ENCODE measurements at places on chromosomes 7 and 10. TPM values are rescaled to one million over a fixed set of nuclear protein-coding genes. Genes with fewer than 3 reads are reported as not detected.

SOSTDC1 gene
- total RNA-seq = under 0.01 TPM

PWWP2B gene
- 1.9 TPM for total RNA-seq

- peaks cover 55% of the 10 kb centered on the region for H3K27me3 ChIP-seq
- no peak overlapping the region for H3K27ac ChIP-seq
- DNase-seq = no peak
- H3K4me3 ChIP-seq = no peak overlapping the region
- H3K4me1 ChIP-seq = no peaks in the 10 kb centered on the region
- no peaks in the 10 kb centered on the region for H3K36me3 ChIP-seq
Measured at GRCh38 chr7:151387161-151388006, 22.5 kb downstream of the WDR86 start.

DNA sequence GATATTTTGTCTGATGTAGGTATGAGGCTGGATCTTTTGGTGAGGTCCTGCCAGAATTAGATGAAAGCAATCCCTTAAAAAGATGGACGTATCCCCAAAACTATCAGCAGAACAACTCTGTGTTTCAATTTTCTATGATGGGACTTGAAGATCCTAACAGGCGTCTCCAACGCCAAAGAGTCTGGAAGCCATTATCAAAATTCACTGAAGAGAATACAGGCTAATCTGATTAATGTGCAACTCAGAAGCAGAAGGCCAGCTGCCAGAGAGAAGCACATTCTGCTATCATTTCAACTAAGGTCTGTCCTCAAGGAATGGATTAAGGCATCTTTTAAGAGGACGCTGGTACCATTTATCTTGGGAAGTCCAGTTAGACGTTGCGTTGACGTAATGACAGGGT is 119.7 kb downstream of the FGFR2 start:
- H3K4me1 ChIP-seq = no peaks in the 10 kb centered on the region
- no peak overlapping the region for H3K4me3 ChIP-seq
- no peaks in the 10 kb centered on the region for H3K27me3 ChIP-seq
- no peak overlapping the region for H3K27ac ChIP-seq

DNA sequence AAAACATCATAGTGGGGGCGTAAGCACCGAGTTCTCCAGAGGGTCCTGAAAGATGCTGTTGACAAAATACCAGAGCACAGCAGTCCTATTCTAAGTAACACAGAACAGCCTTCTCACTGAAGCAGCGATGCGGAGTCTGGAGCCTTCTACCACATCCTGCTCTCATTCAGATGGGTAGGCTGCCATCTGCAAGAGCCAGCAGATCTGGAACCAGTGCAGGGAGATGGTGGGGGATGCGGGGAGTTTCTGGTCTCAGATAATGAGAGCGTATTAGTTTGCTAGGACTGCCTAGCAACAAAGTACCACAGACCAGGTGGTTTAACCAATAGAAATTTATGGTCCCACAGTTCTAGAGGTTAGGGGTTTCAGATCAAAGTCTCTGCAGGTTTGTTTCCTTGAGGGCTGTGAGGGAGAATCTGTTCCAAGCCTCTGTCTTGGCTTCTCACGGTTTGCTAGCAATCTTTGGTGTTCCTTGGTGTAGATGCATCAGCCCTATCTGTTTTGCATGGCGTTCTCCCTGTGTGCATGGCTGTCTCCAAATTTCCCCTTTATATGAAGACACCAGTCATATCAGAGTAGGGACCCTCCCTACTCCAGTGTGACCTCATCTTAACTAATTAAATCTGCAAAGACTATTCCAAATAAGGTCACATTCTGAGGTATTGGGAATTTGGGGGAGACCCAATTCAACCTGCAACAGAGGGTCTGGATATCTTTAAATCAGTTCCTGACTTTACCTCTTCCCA is 52.0 kb upstream of the STEAP1B start:
- H3K4me3 ChIP-seq = no peak overlapping the region
- peaks cover 27% of the 10 kb centered on the region for H3K27me3 ChIP-seq
- H3K4me1 ChIP-seq = no peaks in the 10 kb centered on the region

All from IMR-90 (cell line).